ENCODE measurements at places on chromosomes 12 and 14. TPM values are rescaled to one million over a fixed set of nuclear protein-coding genes. Genes with fewer than 3 reads are reported as not detected.

DNA sequence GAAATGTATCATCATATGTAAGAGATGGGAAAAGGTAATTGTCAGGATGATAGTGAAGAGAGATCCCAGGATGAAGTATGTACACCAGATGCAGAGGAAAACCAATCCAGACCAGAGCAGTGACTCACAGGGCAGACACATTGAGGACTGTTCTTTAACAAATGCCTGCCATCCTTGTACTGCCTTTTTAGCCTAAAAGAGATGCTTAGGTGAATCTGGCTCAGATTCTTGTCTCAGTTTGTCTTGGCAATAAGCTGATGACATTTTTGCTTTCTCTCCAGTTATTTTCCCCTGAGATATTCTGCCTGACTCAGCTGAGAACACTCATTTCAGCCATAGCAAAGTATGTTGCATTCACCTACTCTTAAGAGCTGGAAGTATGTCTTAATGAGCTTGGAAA is 405.3 kb upstream of the USP15 start:
- no peak for DNase-seq

DNA sequence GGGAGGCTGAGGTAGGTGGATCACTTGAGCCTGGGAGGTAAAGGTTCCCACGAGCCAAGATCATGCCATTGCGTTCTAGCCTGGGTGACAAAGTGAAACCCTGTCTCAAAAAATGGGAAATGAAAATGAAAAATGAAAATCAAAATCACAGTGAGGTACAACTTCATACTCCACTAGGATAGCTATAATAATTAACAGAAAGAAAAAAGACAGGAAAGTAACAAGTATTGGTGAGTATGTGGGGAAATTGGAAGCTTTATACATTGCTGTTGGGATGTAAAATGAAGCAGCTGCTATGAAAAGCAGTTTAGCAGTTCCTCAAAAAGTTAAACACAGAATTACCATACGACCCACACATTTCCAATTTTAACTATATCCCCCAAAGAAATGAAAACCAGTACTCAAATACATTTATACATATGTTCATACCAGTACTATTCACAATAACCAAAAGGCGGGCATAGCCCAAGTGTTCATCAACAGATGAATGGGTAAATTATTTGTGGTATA is 22.2 kb downstream of the SGPP1 start:
- no peak for DNase-seq

Gene TTLL5
- polyA plus RNA-seq, result 9.3 TPM

GRCh38 chr14:77045238-77046162 is 17.0 kb upstream of the IRF2BPL start:
- DNase-seq, result no peak

Gene CLEC1B
- not detected for polyA plus RNA-seq

GRCh38 chr12:130481392-130481879 is 143.7 kb downstream of the PIWIL1 start:
- no peak for DNase-seq

DNA sequence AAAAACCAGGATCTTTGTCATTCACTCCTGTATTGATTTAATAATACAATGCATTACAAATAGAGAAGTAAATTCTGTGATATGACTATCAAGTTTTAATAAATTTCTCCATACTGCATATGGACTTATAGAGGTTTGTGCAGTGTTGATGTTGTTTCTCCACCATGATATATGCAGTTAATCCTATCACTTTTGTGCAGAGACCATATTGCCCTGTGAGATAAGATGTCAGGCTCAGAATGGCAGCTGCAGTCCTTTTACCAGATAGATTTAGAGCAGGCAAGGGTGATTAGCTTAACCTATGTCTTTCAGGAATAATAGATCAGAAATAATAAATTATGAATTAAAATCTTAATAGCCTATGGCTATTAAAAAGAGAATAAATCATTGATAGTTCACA is 38.6 kb upstream of the KCNJ8 start:
- no peak for DNase-seq

Gene NDRG2
- polyA plus RNA-seq, result 1.5 TPM

DNA sequence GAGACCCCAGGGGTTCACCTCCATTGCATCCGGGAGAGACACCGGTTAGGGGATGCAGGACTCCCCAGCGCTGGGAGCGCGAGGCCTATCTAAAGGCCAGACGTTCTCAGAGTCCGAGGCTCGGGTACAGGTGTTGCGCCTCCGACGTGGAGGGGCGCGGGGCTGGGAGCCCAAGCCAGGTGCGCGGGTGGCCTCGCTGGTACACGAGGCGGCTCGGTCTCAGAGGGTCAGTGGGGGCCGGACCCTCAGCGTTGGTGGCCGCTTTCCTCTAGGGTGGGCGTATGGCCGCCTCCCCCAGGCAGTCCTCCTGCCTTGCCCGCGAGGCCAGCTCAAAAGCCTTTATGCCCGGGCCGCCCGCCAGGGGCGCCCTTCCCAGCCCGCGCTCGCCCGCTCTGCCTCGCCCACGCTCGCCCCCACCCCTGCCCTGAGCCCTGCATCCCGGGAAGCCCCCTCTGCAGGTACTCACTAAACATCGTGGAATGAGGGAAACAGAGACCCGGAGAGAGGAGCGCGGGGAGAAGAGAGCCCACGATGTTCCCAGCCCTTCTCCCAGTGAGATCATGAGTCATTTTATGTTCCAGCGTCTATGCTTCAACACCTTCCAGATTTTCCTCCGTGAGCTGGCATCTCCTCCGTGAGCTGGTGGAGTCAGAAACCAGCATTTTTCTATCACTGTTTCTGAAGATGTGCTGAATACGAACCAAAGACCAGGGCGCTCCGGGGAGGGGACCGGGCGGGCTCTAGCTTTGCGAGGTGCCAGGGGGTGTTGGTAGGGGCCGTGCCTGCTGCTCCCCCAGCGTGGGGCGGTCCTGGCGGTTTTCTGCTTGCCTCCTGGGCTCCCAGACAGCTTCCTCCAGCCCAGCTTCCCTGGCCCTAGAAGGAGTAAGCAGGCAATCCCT is 73.8 kb downstream of the DIO3 start:
- no peak for DNase-seq

DNA sequence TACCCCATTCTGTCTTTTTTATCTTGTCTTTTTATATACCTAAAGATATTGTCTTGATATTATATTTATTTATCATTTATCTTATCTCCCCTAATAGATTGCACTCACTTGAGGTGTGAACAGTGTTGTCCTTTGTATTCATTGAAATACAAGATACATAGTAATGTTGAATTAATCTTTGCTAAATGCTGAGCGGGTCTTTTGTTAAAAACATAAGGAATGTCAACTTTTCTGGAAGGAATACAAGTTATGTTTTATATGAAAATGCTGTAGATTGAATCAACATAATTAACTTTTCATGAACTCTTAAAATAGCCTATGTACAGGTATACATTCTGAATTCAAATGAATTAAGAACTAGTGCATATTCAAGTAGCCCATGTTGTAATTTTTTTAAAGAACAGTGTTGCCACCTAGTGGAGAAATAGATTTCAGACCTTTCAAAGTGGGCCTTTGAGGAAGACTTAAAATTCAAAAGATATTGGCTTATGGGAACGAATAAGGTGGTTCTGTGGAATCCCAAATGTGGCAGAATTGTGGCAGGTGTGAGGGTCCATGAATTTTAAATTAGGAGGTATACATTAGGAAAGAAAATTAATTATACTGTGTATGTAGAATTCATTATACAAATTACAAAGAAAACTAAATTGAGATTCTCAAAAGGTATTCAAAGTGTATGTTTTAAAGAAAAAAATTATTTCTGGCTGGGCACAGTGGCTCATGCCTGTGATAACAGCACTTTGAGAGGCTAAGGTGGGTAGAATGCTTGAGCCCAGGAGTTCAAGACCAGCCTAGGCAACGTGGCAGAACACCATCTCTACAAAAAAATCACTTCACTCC is 19.1 kb downstream of the BBOF1 start:
- peak; percentile 64 for DNase-seq

GRCh38 chr14:75689012-75689411 is 28.0 kb downstream of the TTLL5 start:
- DNase-seq, result peak; percentile 61

- no peak for DNase-seq
These were observed 335.5 kb downstream of the NUAK1 start for GRCh38 chr12:105803292-105803691.

GRCh38 chr12:42761086-42761485 is 171.5 kb upstream of the PRICKLE1 start:
- DNase-seq, result no peak

GRCh38 chr12:26460361-26460760 is 265.0 kb downstream of the SSPN start:
- no peak for DNase-seq

- no peak for DNase-seq
These were observed 133.5 kb upstream of the PARP11 start for GRCh38 chr12:4006743-4007142.

- DNase-seq, result no peak
These were observed 214.5 kb upstream of the ATP2B1 start for GRCh38 chr12:89923091-89923490.

- DNase-seq, result no peak
These were observed 78.1 kb upstream of the PTHLH start for GRCh38 chr12:28050606-28051005.

DNA sequence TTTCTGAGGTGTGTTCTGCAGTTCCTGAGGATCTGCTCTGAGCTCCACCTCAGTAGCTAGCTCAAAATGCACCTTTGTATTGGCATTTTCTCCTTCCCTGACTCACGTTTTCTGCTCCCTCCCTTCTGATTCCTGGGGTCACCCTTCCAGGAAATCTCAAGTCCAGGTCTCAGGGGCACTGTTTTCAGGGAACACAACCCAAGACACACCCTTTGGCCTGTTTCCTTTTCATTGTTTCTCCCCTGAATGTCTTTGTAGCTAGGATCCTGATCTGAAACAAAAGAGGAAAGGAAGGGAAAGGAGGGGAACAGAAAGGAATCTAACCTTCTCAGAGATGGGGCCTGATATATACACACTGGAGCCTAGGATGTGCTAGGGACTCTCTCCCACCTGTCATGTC is 7.3 kb upstream of the RIPK3 start:
- DNase-seq, result no peak

DNA sequence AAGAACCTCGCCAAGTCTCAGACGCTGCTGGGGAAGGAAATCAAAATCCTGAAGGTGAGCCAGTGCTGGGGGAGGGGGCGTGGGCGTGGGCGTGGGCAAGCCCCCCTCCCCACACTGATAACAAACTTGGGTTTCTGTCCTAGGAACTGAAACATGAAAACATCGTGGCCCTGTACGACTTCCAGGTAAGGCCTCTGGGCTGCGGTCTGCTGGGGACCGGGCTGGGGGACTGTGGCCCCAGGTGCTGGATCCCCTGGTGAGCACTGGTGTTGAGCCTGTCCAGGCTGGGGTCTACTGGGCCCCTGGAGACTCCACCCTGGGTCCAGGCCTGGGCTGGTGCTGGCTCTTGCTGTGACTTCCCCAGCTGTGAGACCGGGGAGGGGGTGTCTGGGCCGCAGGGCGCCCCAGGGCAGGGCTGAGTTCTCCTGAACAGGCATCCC is 1.2 kb downstream of the ULK1 start:
- DNase-seq, result no peak

DNA sequence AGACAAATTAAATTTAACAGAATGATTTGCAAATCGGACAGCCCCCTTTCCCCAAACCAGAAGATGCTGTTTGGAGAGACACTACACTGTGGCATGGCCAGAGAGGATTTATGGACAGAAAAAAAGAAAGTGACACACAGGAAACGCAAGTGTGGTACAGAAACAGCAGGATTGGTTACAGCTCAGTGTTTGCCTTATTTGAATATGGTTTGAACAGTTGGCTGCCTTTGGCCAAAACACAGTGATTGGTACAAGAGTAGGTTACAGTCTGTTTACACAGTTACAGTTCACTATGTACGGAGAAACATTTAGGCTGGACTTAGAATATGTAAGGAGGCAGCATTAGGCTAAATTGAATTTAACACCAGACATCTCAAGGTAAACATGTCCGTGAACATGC is 335.3 kb downstream of the NPAS3 start:
- DNase-seq, result no peak

Gene C3AR1
- 0.31 TPM for polyA plus RNA-seq

DNA sequence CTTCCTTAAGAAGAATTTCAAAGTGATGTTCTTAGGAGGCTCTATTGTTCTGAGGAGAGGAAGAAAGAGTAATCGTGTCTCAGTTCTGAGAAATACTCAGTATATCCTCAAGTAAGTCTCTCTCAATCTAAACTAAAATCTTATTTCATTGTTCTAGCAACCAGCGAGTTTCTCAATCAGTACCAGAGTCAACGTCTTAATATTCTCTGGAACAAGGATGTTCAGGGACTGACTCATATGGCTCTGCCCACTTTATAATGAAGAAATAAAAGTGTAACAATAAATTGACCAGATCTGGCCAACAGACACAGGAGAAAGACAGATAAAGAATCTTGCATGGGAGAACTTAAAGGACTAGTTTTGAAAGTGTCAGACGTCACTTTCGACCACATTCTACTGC is 469.8 kb upstream of the FLRT2 start:
- DNase-seq, result no peak

GRCh38 chr12:67498991-67499390 is 149.6 kb upstream of the DYRK2 start:
- no peak for DNase-seq

Gene HPD
- 0.14 TPM for polyA plus RNA-seq

DNA sequence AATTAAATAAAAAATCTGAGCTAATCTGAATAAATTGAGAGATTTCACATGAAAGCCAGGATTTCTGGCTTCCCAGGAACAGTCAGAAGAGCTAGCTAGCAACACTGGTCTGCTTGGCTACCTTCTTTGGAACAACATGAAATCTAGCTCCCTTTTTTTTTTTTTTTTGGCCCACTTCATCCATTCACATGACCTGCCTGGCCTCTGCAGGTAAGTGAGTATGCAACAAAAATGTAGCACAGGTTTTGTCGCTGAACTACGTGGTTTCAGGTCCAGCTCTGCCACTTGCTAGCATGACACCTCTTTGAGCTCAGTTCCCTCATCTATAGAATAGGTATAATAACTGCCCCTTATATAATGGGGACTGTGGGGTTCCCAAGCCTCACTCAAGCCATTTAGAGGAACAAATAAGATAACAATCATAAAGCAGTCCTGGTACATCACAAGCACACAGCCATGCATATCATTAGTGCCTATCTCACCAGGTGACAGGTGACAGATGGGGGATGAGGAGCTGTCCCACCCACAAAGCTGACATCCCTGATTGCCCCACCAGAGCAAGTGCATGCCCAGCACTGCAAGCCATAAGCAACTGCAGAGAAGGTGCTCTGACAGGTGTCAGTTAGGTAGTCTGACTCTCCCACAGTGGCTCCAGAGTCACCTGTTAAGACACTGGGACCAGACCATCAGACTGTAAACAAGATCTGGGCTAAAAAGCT is 25.6 kb downstream of the PXN start:
- DNase-seq, result no peak

GRCh38 chr12:26648066-26648465 is 184.9 kb downstream of the ITPR2 start:
- no peak for DNase-seq

GRCh38 chr14:60647081-60647836 is 2.0 kb downstream of the SIX1 start:
- DNase-seq, result peak; percentile 69

Gene SLC38A2
- polyA plus RNA-seq, result 213 TPM

DNA sequence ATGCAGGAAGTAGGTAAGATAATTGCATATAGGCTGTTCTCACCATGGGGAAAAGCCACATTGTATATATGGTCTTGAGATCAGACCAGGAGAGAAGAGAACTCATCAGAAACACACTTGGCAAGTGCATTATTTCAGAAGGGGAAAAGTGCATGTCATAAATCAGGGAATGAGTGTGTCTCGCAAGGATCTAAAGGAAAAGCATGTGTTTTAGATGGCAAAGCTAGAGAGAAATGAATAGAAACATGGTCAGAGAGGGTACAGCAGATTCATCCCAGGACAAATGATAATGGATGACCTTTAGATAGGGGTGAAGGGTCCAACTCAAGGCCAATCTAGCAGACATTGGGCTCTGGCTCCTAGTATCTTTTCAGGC is 230.2 kb upstream of the NAV3 start:
- DNase-seq, result no peak

Measured in IMR-90 (cell line).